Lower leg skin (tissue), 4 donors: ENCODE measurements at places on chromosomes 2 and 18. TPM values are rescaled to one million over a fixed set of nuclear protein-coding genes. Genes with fewer than 3 reads are reported as not detected.

DNA sequence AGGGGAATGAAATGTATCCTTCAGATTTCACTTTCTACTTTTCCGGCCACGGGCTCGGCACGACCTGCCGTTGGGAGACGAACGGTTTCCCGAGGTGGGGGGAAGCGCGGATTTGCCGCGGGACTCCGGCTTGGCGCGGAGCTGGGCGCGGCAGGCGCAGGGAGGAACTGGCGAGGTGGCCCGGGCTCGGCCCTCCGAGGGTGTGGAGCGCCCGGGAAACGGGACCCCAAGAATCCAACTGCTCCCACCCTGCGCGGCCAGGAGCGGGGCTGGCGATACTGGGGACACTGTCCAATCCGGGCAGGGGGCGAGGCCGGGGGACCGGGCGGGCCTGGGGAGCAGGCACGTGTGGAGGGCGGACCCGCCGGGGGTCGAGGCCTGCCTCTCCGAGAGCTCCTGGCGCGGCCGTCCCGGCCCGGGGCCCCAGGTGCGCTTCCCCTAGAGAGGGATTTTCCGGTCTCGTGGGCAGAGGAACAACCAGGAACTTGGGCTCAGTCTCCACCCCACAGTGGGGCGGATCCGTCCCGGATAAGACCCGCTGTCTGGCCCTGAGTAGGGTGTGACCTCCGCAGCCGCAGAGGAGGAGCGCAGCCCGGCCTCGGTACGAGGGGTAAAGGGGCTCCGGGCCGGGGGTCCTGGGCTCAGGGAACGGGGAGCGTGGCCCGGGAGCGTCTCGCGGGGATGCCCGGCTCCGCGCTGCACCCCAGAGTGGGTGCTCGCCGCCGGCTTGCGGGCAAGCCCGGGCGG, at the start of gene ANXA4:
Gene ANXA4, plus strand, starts transcription at position 560 of the 747 bp plus-strand sequence. CDS start 39,432 bp downstream, outside the sequence.
- DNase-seq, result peak; percentile 91

DNA sequence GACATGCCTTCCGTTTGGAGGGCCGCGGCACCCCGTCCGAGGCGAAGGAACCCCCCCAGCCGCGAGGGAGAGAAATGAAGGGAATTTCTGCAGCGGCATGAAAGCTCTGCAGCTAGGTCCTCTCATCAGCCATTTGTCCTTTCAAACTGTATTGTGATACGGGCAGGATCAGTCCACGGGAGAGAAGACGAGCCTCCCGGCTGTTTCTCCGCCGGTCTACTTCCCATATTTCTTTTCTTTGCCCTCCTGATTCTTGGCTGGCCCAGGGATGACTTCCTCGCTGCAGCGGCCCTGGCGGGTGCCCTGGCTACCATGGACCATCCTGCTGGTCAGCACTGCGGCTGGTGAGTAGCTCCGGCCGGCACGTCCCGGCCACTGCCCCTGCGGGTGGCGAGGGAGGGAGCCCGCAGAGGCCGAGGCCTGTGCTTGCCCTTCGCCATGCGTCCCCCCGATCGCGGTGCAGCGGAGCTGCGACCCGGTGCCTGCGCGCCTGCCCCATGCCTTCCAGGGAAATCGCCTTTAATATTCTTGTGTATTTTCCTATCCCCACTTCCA, 1.2 kb downstream of the BMPR2 start:
- peak; percentile 83 for DNase-seq

DNA sequence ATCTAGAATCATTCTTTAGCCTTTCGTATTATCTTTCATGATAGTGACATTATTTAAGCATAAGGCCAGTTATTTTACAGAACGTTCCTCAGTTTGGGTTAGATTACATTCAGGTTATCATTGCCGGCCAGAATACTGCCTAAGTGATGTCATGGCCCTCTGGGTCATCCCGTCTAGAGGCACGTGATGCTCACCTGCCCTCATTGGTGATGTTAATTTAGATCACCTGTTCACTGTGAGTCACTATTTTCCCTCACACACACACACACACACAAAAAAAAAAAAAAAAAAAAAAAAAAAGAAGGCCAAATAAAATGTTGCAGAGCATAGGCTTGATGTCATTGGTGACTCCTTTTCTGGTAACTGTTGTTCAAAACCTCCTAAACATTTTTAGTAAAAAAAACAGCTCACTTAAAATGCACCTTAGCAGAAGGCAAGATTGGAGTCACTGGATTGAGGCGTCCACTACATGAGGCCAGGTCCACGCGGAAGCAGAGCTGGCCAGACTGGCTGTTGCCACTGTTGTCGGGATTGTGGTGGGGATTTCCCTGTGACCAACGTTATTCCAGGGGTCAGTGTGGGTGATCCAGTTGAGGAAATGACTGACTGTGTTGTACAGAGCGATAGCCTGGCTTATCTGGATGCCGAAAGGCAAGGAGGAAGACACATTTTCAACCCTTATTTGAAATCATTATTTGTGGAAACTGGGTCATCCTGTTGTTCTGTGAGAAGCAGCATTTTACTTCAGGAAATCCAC, 52.1 kb upstream of the CNGA3 start:
- DNase-seq, result no peak

DNA sequence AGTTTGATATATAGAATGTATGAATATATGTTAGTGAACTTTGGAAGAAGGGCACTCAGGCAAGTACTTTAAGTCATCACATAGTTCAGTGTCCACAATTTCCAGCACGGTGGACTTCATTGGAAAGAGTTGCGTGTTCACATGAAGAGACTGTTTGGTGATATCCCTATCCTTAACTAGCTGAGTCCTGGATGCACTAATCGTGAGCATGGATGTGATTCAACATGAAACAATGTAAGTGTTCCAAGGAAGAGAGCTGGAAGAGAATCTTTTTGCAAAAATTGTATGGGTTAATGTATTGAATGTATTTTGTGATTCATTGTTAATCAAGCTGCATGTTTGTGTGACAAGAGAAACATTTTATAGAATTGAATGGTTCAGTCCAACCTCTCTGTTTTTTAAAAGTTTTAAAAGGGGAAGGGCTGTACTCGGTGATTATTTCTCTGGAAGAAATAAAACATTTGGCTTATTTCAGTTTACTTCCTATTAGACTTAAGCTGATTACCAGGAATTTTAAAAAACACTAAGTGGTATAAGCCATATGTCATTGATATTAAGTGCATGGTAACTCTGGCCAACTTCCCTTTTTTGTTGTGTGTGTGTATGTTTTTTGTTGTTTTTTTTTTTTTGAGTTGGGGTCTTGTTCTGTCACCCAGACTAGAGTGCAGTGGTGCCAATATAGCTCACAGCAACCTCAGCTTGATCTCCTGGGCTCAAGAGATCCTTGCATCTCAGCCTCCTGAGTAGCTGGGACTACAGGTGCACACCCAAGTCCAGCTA, 8.6 kb downstream of the XRCC5 start:
- DNase-seq, result no peak

DNA sequence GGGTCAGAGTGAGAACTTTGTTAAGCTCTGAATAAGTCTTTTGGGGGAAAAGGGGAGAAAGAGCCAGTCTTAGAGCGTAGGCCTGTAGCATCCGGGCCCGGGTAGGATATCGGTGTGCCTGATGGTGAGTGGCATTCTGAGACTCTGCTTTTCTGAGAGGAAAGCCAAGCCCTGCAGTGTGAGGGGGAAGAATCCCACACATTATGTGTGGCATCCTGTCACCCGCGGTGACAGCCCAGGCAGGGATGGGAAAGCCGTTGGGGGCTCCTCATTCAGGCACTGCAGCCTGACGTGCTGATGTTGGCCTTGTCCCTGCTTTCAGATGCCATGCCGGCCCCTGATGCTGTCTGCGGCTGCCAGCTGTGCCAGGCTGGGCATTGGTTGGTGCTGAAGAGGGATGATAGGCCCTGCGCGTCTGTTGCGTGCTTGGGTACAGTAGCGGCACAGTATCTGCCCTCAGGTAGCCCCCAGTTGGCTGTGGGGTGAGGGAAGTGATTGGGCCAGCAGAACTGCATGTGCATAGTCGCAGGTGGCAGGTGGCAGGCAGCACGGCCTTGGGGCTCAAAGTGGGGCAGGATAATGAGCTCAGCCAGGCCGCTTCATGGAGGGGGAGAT, 37.6 kb downstream of the GLI2 start:
- DNase-seq, result no peak

DNA sequence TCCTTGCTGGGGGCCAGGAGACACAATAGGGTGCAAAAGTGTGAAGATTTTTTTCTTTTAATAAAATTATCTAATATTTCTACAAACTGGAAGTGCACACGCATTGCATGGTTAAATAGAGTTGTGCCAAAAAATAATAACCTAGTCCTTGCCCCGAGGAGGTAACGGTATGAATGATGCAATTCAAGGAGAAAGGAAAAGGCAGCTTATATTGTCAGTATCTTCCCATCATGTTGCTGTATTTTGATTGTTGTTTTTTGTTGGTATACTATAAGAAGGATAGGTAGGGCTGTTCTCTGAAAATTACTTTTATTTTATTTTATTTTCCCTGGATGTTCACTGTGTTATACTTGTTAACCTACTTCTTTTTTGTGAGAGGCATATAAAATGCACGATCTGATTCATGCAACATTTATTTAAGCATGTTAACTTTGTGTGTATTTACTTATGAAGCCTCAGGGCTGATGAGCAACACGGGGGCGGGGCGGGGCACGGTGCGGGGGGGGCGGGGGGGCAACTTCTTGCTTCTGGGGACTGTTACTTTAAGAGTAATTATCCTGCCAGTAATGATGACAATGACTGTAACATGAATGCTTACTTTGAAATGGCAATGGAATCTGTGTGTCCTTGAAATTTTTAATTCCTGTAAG, 118.6 kb downstream of the AQP4 start:
- DNase-seq, result no peak

DNA sequence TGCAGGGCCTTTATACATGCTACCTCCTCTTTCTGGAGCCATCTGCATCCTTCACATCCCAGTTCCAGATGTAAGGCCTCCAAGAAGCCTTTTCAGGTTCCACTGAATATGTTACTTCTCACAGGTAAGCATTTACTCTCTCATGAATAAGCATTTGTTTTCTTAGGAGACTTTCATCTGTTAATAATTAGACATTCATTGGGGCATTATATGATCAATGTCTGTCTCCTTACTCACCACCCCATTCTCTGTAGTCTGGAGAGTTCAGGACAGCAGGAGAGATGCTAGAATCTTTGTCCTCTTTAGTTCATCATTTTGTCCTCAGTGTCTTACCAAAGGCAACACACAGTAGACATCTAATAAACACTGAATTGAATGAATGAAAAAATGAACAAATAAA, 185.7 kb downstream of the NCKAP5 start:
- DNase-seq, result no peak

- DNase-seq, result no peak
Observed at GRCh38 chr2:239751679-239752355, 273.3 kb downstream of the NDUFA10 start.

RASGRP3 gene
- 2.7 TPM for total RNA-seq

GORASP2 gene
- 66.2 TPM for total RNA-seq

DNA sequence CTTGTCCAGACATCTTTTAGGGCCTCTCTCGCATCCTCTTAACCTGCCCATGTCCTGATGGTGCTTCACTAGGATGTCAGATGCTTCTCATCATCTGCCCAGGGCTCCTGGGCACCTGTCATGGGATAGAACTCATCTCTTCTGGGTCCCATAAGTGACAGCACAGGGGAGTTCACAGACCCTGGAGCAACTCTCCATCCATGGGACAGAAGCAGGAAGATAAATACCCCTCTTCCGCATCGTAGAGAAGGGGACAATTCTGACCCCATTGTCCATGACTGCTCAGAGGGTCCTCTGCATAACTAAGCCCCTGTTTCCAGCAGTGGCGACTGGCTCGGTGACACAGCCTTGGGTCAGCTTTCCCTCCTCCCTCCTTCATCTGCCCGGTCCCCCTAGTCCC, 82.3 kb downstream of the TWIST2 start:
- no peak for DNase-seq
